Hepatocyte (in vitro differentiated cells): ENCODE measurements at places on chromosomes 11 and 22. TPM values are rescaled to one million over a fixed set of nuclear protein-coding genes. Genes with fewer than 3 reads are reported as not detected.

Gene CSKMT
- 5.7 and 7.1 TPM in 2 replicates for polyA plus RNA-seq

Gene KRTAP5-2
- not detected in 2 replicates for polyA plus RNA-seq

Gene MUC2
- 0.77 and 0.83 TPM in 2 replicates for polyA plus RNA-seq

Gene LIN7C
- polyA plus RNA-seq = 22.4 and 23.5 TPM in 2 replicates

Gene IL10RA
- polyA plus RNA-seq = 0.90 and 1.5 TPM in 2 replicates

Gene GUCD1
- 84.9 and 102 TPM in 2 replicates for polyA plus RNA-seq

DNA sequence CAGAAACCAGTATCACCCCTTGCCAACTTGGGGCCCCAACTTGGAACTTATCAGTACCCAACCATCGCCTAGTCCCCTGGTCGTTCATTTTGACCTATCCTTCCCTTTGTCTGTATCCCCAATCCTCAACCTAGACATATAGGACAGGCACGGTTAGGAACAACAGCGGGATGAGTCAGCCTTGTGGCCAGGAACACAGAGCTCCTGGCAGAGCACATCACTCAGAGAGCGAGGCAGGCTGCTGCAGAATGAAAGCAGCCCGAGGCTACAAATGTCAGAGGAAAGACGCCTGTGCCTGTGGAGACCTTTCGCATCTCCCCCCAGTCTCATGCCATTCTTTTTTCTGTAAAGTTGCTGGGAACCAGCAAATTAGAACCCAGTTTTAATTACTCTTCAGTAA, 14.6 kb downstream of the DKK3 start:
- DNase-seq = peak; percentile 74
- no peaks in the 10 kb centered on the region for H3K36me3 ChIP-seq
- no peaks in the 10 kb centered on the region for H3K27me3 ChIP-seq
- peaks cover 36% of the 10 kb centered on the region for H3K4me1 ChIP-seq
- H3K27ac ChIP-seq = peak overlapping the region; percentile 52
- H3K4me3 ChIP-seq = no peak overlapping the region
